ENCODE measurements at places on chromosomes 3 and 15. TPM values are rescaled to one million over a fixed set of nuclear protein-coding genes. Genes with fewer than 3 reads are reported as not detected.

- DNase-seq, result no peak
Measured at GRCh38 chr15:99239545-99240198, 9.7 kb downstream of the TTC23 start.

- DNase-seq, result no peak
Measured at GRCh38 chr3:171383206-171384018, 76.8 kb downstream of the TNIK start.

DNA sequence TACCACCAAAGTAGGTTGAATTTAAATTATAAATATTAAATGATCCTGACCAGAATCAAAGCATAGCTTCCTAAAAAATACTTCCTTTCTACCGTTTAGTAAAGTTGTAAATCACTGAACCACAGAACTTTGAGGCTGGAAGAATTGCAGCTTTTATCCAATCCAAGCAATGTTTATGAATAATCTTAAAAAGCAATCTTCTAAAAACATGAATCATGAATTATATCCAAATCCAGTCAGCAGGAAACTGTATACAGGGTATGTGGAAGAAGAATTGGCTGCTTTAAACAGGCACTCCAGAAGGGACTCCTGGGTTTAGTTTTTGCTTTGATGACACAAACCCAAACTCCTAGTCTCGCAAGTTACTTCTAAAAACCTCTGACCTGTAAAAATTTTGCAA is 30.2 kb downstream of the HEG1 start:
- no peak for DNase-seq

GRCh38 chr15:78739996-78740903 is 71.0 kb downstream of the ADAMTS7 start:
- DNase-seq, result peak; percentile 38

GRCh38 chr3:55708242-55708641 is 221.1 kb upstream of the WNT5A start:
- DNase-seq, result no peak

GRCh38 chr15:39114690-39115378 is 466.0 kb upstream of the THBS1 start:
- no peak for DNase-seq

GRCh38 chr15:89963301-89964231 is 37.6 kb upstream of the ZNF710 start:
- no peak for DNase-seq

- no peak for DNase-seq
Measured at GRCh38 chr15:95365511-95366107, 964.9 kb upstream of the NR2F2 start.

- DNase-seq, result no peak
Measured at GRCh38 chr3:143301031-143301901, 181.7 kb downstream of the CHST2 start.

DNA sequence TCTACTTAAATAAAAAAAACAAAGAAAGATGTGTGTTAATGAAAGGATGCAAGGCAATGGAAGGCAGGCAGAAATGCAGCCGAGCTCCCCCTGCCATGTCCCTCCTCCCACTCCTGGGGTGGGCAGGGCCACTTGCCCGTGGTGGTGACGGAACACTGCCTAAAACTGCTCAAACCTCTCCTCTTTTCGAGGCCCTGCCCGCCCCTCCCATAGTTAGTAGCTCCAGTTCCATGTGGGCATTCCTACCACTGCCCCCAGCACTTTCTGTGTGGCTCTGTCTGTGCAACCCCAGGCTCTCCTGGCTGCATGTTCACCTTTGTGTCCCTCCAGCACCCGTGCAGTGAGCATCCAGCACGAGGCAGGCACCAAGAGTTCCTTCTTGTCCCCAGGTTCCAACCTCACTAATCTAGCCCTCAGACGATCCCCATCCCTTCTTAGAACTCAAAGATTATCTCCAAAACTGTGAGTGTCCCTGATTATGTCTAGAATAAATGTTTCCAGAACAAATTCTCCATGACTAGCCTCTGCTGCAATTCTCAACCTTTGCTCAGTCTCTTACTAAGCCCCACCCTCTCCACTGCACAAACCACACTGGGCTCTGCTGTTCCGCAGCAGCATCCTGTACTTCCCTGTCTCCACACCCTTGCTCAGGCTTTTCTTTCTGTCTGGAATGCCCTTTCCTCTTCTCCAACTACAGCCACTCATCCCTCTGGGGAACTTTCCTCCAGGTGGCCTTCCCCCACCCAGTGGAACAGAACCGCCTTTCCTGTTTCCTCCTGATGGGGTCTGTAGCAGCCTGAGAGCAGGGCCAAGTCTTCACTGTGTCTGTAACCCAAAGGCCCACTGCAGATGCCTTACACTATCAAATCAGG is 32.6 kb upstream of the SPTBN5 start:
- DNase-seq, result no peak

DNA sequence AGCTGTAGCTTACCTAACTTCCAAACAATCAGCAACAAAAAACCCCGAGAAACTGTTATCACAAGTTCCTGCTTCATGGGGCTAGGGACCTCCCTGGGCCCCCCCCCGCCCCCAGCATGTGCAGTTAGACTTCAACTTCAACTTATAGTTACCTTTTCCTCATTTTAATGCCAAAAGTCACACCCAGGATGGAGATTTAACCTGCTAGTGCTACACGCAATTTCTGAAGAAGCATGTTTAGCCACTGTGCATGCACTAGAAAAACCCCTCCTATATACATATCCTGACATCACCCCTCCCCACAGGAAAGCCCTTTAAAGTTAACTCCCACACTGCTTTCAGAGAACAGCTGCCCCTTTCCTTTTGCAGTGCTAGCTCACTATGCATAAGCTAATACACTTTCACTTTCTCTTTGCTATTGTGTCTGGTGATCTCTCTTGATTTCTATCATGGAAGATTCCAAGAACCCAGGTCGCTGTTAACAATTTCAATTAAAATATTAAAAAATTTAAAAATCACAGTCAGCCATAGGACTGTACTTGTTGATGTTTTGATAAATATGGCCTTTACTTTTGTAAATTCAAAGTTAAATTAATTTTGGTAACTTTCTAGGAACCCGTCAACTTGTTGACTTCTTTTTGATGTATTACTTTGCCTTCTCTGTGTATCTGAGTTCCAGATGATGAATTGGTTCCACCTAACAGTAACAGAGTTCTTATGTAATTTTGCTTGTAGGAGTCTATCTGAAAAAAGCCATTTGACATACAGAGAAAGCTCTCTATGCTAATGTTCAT is 75.2 kb upstream of the ACAD9 start:
- peak; percentile 77 for DNase-seq

GRCh38 chr3:146314871-146315270 is 64.0 kb upstream of the PLSCR4 start:
- DNase-seq, result no peak

DNA sequence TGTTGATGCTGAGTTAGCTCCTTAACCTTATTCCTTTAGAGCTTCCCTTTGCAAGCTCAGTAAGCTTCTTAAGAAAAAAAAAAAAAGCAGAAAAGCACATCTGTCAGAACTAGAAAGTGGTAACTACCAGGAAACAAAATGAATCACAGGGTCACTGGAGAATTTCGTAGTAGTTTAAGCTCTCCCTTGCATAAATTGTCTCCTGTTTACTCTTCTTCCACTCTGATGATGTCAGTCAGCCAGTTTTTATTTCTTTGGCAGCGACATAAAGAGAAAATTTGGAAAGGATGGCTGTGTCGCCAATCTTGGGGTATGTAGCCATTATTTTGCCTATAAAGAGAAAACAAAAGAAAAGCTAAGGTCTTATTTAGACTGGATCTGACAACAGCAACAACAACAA is 3.2 kb upstream of the GABRR3 start:
- DNase-seq, result no peak

DNA sequence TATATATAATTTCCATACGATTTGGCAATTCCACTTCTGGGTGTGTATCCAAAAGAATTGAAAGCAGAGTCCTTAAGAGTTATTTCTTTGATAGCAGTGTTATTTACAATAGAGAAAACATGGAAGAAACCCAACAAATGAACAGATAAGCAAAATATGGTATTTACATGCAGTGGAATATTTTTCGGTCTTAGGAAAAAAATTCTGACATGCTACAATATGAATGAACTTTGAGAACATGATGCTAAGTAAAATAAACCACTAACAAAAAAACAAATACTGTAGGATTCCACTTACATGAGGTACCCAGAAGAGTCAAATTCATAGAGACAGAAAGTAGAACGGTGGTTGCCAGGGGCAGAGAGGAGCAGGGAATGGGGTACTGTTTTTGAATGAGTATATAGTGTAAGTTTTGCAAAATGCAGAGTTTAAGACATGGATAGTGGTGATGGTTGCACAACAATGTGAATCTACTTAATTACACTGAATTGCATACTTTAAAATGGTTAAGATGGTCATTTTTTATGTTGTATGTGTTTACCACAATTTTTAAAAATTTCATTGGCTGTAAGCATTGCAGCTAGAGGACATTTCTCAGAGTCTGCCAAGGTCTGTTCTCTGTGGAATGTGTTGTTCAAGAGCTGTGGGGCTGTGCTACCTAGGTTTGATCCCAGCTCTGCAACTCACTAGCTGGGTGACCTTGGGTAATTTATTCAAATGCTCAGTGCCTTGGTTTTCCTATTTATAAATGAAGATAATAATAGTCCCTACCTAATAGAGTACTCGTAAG is 122.1 kb downstream of the MEX3B start:
- DNase-seq, result no peak

DNA sequence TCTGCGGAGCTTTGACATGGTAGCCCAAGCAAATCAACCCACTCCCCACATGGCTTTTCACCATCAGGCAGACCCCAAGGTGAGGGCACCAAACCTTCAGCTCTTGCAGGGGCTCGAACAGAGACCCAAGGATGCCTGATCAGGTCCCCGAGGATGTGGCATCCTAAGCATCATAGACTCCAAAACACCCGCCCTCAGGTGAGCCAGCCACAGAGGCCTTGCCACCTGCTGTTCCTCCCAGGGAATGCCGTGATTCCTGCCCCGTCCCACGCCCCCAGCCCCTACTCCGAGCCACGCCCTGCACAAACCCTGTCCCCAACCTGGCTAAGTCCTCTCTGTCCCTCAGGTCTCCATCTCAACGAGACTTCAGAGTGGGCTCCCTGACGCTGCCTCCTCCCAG is 34.7 kb upstream of the SLC41A3 start:
- no peak for DNase-seq

GRCh38 chr3:64203216-64203615 is 22.1 kb downstream of the PRICKLE2 start:
- no peak for DNase-seq

GRCh38 chr3:138113326-138113725 is 2.1 kb downstream of the DZIP1L start:
- no peak for DNase-seq

DNA sequence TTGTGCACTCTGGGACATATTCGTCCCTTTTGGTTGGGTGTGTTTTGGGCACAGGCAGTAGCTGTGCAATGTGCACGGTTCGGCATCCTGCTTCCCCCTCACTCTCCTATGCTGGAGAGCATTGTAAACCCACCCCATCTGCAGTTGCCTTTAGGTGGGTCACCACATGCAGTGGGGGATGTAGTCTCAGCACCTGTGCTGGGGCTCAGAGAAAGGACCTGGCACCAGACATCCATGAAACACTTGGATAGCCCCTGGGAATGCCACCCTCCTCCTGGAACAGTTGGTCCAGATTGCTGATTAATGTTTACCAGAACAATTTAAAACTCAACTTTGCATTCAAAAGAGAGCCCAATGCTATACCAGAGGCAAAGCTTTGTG is 123.9 kb upstream of the MEF2A start:
- DNase-seq, result no peak

- no peak for DNase-seq
Measured at GRCh38 chr3:49017229-49017970, 980 bp downstream of the DALRD3 start.

DNA sequence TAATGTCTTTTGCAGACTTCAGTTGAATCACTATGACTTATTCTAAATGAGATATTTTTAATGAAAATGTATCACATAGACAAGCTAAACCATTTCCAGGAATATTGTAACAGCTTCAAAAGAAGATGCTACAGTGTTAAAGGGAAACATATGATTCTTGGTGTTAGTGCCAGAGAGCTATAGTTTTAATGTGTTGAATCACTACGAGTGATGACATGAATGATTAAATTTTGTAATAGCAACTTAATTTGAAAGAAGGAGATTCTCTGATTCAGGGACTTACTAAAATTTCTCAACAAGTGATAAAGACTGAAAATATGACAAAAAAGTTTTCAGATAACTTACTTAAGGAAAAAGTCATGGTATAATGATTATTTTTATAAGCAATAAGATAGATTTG is 267.3 kb upstream of the SLITRK3 start:
- no peak for DNase-seq

DNA sequence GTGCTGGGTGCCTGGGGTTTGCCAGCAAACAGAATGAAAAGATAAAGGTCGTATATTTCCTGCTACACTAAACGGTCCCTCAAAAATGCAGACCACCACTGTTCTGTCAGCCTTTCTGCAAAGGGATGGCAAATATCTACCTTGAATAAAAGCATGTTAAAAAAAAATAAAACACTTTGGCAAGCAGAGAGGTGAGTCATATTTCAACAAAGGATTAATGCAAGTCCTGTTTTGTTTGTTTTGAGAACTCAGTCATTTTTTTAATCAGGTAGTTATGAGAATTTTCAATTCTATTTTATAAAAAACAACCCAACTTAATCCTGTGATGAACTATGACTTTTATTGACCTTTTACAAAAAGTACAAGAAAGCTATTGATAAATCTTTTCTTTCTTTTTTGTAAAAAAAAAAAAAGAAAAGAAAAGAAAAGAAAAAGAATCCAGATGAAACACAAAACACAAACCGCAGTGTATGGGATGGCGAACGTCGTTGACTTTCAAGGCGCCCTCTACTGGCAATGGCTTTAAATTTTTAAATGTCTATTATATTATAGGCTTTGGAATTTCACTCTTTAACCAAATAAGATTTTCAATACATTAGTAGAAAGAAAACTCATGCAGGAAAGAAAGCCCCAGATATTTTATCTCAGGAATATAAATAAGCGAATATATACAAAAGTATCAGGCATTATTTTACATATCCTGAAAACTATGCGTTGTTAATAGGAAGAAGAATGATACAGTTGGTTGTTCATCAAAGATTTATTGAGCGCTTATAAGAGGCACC is 87.8 kb downstream of the NCEH1 start:
- peak; percentile 37 for DNase-seq

- no peak for DNase-seq
Measured at GRCh38 chr15:68383161-68384074, 48.5 kb downstream of the ITGA11 start.

BMF gene
- total RNA-seq, result 13.7 TPM

PLXNA1 gene
- 18.9 TPM for total RNA-seq

A4GNT gene
- total RNA-seq, result not detected

TFDP2 gene
- 29.0 TPM for total RNA-seq

SUCLG2 gene
- 46.1 TPM for total RNA-seq

GUCA1C gene
- not detected for total RNA-seq

MKRN2OS gene
- total RNA-seq, result not detected

SIAH2 gene
- 28.3 TPM for total RNA-seq
